ENCODE measurements at places on chromosomes 2 and 18. TPM values are rescaled to one million over a fixed set of nuclear protein-coding genes. Genes with fewer than 3 reads are reported as not detected.

CYP1B1 gene
- 15.3 TPM for total RNA-seq

CCT4 gene
- 253 TPM for total RNA-seq

LPIN1 gene
- 49.7 TPM for total RNA-seq

LYPD6B gene
- total RNA-seq: 4.9 TPM

DYNAP gene
- total RNA-seq: not detected

C18orf54 gene
- total RNA-seq: 4.5 TPM

Data from hair follicular keratinocyte (primary cell).